ENCODE measurements at places on chromosomes 7 and 10. TPM values are rescaled to one million over a fixed set of nuclear protein-coding genes. Genes with fewer than 3 reads are reported as not detected.

DNA sequence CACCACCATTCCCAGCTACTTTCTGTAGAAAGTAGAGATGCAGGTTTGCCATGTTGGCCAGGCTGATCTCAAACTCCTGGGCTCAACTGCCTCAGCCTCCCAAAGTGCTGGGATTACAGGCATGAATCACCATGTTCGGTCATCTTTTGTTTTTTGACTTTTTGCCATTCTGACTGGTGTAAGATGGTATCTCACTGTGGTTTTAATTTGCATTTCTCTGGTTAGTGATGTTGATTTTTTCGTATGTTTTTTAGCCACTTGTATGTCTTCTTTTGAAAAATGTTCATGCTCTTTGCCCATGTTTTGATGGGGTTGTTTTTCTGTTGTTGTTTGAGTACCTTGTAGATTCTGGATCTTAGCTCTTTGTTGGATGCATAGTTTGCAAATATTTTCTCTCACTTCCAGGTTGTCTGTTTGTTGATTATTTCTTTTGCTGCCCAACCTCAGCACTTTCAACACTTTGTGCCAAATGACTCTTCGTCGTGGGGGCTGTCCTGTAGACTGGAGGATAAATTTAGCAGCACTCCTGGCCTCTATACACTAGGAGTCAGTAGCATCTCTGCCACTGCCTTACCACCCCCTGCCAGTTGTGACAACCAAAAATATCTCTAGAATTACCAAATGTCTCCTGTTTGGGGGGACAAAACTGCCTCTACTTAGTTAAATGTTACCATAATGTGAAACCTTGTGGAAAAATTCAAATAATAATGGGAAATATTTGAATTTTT is 6.5 kb upstream of the CPED1 start:
- DNase-seq: no peak

DNA sequence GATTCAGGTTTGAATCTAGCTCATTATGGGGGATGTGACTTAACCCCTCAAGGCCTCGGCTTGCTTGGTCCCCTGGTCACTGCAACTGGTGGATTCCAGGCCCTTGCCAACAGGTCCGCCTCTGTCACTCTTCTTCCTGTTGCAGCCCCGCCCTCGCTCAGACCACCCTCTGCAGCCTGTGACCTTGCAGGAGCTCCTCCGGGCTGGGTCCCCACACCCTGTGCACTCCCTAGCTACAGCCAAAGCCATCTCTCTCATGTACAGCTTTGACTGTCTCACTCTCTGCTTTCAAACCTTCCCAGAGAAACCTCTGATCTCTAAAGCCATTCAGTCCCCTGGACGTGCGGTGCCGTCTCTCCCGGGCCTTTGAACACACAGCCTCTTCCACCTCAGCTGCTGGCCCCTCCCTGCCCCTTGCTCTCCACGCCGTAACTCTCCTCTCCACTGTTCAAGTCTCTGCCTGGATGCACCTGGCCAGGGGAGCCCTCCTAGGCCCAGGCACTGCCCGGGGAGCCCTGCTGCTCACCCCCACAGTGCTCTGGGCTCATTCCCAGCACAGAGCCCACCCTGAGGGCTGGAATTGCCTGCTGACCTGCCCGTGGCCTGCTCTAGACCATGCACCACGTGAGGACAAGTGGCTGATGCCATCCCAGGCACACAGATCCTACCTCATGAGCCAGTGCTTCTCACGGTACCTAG is 485.8 kb upstream of the FOXK1 start:
- DNase-seq: no peak

DNA sequence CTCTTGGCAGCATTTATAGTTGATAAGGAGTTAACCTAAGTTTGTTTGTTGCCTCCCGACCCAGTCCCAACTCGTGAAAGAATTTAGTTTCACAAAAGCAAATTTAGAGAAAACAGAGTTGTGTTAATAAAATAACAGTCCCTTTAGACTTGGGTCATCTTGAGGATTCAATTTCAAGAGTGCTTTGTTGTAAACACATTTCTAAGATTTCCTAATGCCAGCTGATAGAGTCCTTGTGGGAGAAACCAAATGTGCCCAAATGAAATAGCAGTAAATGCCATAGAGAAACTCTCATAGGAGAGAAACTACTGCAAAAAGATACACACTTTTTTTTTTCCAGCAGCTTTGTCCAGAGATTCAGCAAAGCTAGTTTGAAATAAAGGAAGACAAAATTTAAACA is 211.3 kb upstream of the BMPER start:
- no peak for DNase-seq

DNA sequence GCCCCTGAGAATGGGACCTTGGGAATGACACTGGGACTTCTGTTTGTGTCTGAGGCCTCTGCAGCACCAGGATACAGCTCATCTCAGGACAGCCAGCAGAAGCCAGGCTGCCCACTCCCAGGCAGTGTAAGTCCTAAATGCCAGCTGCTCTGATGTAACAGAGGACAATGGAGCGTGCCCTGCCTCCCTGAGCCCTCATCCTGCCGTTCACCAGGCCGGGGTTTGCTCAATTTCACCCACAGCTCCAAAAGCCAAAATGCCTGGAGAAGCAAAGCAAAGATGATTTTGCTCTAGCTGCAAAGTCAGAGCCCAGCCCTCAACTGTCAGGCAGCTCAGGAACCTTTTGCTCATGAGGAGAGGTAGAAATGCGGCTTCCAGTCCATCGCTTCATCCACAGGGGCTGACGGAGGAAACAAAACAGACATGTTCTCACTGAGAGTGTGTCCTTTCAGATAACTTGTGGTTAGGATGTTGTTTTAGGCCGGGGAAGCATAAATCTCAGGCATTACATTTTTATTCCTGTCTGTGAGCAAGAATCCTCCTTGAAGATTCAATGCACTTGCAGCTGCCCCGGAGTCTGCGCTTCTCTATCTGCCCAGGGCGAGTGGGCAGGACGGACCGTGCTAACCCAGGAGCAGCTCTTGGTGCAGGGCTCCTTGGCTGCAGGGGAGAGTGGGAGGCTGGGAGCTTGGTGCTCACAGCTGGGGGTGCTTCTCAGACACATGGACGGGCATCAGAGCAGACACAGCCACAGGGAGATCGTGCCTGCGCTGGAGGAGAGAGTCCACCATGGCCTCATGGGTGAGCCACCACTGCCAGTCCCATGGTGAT is 83.2 kb upstream of the CHST15 start:
- peak; percentile 81 for DNase-seq

DNA sequence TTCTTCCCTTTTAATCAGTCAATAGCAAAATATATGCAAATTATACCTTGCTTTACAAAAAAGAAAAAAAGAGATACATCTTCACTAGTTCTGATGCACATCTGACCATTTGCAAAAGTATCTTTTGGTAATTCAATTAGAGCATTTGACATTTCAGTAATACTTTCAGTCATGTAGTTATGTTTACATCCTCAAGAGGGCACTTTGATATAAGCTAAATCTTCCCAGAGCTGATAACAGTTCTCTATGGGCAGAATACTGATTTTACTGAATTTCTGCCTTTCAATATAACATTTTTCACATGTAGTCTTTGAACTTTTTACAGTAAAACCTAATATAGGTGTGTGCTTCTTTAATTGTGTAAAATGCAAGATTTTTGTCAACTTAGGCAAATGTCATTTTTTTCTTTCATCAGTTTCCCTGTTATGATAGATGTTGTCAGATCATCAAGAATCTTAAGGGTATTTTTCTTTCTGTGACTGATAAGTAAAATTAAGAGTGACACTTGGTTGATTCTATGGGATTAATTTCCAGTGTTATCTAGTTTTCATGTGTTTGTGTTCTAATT is 703.5 kb upstream of the SEMA3D start:
- no peak for DNase-seq

DNA sequence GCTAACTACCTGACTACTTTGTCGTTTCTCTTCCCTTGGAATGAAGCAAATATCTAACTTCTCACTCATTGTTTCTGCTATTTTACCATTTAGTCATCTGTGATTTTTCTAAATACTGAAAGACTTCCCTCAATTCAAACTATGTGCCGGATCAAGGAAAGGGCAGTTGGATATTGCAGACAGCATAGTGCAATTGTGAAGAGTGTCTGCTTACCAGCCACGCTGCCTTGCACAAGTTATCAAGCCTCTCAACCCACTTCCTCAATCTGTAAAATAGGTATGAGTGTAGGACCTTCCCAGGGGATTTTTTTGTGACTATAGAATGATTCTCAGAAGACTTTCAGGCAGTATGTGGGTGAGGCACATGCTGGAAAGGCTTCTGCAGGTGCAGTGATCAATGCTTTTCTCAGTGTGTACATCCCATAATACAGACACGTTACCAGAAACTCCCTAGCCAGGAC is 54.3 kb downstream of the EGFR start:
- DNase-seq: no peak

- no peak for DNase-seq
Measured at GRCh38 chr10:120048391-120048790, 155.9 kb downstream of the SEC23IP start.

- DNase-seq: no peak
Measured at GRCh38 chr7:101595246-101595645, 33.9 kb downstream of the MYL10 start.

DNA sequence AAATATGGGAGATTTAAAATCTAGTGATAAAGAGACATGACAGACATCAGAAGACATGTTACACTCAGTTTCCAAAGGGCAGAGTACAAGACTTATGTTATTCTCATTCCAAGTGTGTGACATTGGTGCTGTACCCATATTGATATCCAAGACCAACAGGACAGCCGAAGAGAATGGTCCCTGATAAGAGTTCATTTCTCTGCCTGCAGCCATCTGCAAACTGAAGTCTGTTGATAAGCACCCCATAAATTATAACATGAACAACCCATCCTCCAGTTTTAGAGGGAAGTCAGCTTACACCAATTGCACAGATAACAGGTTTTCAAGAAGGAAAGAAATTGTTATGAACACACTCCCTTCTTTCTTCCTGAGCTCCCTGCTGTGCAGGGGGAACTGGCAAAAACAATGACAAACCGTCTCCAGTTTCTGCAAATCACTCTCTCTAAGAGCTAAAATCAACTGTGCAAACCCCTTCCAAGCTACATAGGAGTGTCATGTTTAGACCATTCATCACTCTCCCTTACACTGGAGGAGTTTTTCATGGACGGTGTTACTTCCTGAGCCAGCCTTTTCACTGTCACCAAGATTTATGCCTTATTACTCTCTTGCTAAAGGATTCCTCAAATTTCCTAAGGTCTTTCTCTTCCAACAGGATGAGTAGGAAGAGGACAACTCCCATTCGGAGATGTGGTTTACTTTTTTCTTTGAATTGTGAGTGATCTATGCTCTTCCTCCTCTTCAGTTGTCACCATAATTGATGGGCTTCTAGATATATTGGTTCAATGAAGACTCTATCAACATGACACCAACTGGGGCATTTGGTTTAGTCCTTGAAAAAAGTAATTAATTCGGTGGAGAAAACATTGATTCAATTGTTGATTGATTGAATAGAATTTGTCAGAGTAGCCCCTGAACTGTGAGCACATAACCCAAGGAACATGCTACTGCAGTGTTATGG is 80.3 kb upstream of the FAM171A1 start:
- no peak for DNase-seq

GRCh38 chr10:5338010-5338409 is 26.8 kb upstream of the UCN3 start:
- no peak for DNase-seq

GRCh38 chr10:103711351-103711994 is 143.9 kb downstream of the SH3PXD2A start:
- DNase-seq: no peak

- no peak for DNase-seq
Measured at GRCh38 chr7:133155642-133156041, 73.8 kb upstream of the CHCHD3 start.

DNA sequence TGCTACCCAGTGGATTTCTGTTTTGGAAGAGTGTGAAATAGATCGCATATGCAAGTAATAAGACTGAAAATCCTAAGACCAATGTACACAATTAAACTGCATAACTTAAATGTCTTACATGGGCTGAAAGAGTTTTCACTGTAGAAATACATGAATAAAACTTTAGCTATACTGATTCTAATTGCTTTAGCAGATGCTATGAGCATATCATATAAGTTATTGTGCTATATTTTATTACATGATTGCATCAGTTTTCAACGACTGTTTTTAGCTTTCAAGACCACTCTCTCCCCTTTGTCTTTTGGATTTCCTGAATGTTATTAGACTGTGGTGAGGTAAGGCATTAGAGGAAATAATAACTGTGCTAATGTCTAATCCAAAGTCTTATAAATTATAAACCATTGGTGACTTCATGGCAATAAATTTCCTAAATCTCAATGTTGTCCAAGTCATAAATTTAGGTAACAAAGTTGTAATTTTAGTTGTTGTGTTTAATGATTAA is 124.5 kb downstream of the SEMA3A start:
- DNase-seq: no peak

GRCh38 chr7:37341033-37341630 is 107.5 kb downstream of the ELMO1 start:
- no peak for DNase-seq

DNA sequence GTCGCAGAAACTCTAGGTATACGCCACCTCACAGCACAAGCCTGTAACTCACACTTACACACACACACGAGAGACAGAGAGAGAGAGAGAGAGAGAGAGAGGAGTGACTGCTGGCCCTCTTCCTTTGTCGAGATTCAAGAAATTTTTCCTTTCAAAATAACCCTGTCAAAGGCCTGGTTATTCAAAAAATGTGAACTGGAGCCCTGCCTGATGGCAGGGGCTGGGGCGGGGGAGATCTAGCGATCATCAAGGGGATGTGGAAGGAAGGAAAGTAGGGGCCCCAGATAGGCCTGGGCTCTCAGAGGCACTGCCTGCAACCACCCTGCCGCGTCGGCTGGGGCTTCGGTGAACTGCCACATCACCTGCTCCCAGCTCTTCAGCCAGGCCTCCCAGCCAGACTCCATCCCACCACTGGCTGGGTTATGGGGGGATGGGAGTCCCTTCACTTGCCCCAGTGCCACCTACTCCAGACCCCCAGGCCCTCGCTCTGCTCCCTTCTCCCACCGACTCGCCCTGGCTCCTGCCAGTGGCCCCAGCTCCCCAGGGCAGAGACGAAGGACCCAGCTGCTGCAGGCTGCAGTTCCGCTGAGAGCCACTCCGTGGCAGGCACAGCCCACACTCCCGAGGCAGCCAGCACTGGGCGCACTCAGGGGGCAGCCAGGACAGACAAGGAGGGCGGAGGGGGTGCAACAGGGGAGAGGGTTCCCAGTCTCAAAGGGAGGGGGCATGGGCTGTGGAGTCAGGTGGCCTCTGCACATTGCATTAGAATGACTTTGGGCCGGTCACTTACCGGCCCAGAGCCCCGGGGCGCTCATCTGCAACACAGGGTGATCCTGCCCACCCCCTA is 15.3 kb downstream of the KCNH2 start:
- no peak for DNase-seq

GRCh38 chr10:118518095-118518494 is 77.4 kb downstream of the PRLHR start:
- no peak for DNase-seq

- no peak for DNase-seq
Measured at GRCh38 chr10:21954132-21954531, 49.4 kb downstream of the DNAJC1 start.

The ANKRD22 gene
- total RNA-seq: not detected

The VAX1 gene
- 3.2 TPM for total RNA-seq

The EIF5AL1 gene
- total RNA-seq: not detected

The MAGI2 gene
- total RNA-seq: 10.7 TPM

The HOGA1 gene
- not detected for total RNA-seq

The STEAP2 gene
- not detected for total RNA-seq

The GNGT1 gene
- not detected for total RNA-seq

The FOXP2 gene
- 25.0 TPM for total RNA-seq

The HOXA11 gene
- not detected for total RNA-seq

Measured in osteocyte (in vitro differentiated cells).